ENCODE measurements at places on chromosomes 5 and 9.

DNA sequence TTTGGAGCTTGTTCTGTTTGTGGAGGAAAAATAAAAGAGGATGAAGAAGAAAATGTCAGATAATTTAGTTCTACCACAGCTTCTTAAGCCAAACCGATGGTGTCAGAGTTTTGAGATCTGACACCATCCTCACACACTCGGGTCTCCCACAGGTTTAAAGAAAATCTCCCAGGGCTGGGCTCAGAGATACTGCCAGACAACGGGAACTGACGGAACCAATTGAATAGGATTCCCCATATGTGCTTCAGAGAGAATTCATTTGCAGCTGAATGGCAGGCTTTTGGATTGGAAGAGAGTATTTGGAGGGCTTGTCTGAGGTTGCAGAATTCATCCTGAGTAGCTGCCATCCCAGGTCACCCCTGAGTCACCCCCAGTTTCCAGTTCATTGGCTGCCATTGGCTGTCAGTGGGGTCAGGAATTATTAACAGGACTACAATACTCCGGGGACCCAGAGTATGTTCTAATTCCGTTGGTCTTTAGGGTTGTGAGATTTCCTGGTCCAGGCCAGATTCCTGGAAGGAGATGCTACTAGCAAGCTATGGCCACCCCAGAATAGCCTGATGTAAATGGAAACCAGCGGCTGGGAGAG lies 131.3 kb downstream of the PDZD2 start:
- no peak overlapping the region for H3K4me3 ChIP-seq
- no peak overlapping the region for H3K27ac ChIP-seq
- peak; percentile 31 for DNase-seq
- no peaks in the 10 kb centered on the region for H3K27me3 ChIP-seq

- no peak for DNase-seq
- H3K27me3 ChIP-seq = no peaks in the 10 kb centered on the region
- H3K36me3 ChIP-seq = no peaks in the 10 kb centered on the region
- H3K27ac ChIP-seq = no peak overlapping the region
Observed at GRCh38 chr9:93053781-93054331, 4.6 kb upstream of the SUSD3 start.

- no peaks in the 10 kb centered on the region for H3K36me3 ChIP-seq
- no peaks in the 10 kb centered on the region for H3K4me1 ChIP-seq
- no peaks in the 10 kb centered on the region for H3K27me3 ChIP-seq
- DNase-seq = no peak
Observed at GRCh38 chr5:116998024-116998423, 423.4 kb upstream of the SEMA6A start.

- no peaks in the 10 kb centered on the region for H3K27me3 ChIP-seq
- DNase-seq = no peak
- no peaks in the 10 kb centered on the region for H3K36me3 ChIP-seq
- no peak overlapping the region for H3K27ac ChIP-seq
- H3K4me1 ChIP-seq = no peaks in the 10 kb centered on the region
- H3K4me3 ChIP-seq = no peak overlapping the region
Observed at GRCh38 chr9:447230-448025, 232.8 kb downstream of the DOCK8 start.

GRCh38 chr5:154900066-154900465 lies 37.9 kb downstream of the GEMIN5 start:
- H3K27me3 ChIP-seq = no peaks in the 10 kb centered on the region
- no peak overlapping the region for H3K27ac ChIP-seq
- H3K4me3 ChIP-seq = no peak overlapping the region
- H3K4me1 ChIP-seq = no peaks in the 10 kb centered on the region

DNA sequence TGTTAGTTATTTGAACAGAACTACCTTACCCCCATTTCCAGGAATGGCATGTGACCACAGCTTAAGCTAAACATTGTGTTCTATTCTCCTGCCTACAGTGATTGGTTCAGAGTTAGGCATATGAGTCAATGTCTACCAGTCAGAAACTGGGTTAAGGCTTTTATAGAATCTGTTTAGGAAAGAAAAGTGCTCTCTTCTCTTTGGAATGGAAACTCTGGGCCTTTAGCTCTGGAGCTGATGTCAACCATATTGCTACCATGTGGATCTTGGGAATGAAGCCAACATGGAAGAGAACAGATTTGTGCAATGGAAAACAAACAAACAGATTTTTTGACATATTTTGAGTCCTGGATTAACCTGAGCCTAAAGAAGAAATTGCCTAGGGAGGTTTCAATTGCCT lies 488.9 kb upstream of the TNC start:
- no peak overlapping the region for H3K27ac ChIP-seq
- H3K4me3 ChIP-seq = no peak overlapping the region
- no peaks in the 10 kb centered on the region for H3K36me3 ChIP-seq
- H3K4me1 ChIP-seq = no peaks in the 10 kb centered on the region

GRCh38 chr5:6747103-6747502 lies 33.9 kb downstream of the TENT4A start:
- no peaks in the 10 kb centered on the region for H3K27me3 ChIP-seq
- DNase-seq = no peak
- no peak overlapping the region for H3K4me3 ChIP-seq
- H3K27ac ChIP-seq = no peak overlapping the region
- H3K36me3 ChIP-seq = peaks cover 14% of the 10 kb centered on the region
- H3K4me1 ChIP-seq = no peaks in the 10 kb centered on the region

All from iPS DF 6.9 (cell line).